ENCODE measurements at places on chromosomes 12 and 14.

DNA sequence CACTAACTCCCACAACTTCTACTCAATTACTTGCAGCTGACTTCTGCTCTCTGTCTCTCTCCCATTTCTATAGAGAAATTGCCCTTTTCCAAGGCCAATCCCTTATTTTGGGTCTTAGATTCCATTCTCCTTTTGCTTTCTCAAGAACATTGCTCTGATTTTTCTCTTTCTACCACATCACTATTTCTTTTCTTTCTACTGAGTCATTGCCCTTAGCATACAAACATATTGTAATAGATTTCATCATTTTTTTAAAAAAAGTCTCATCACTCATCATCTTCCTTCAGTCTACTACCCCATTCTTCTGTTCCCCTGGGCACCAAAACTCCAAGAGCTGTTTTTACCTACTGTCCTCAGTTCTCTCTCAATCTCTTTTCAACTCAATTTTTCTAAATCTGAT lies 4.4 kb upstream of the KCNA1 start:
- no peak for DNase-seq

DNA sequence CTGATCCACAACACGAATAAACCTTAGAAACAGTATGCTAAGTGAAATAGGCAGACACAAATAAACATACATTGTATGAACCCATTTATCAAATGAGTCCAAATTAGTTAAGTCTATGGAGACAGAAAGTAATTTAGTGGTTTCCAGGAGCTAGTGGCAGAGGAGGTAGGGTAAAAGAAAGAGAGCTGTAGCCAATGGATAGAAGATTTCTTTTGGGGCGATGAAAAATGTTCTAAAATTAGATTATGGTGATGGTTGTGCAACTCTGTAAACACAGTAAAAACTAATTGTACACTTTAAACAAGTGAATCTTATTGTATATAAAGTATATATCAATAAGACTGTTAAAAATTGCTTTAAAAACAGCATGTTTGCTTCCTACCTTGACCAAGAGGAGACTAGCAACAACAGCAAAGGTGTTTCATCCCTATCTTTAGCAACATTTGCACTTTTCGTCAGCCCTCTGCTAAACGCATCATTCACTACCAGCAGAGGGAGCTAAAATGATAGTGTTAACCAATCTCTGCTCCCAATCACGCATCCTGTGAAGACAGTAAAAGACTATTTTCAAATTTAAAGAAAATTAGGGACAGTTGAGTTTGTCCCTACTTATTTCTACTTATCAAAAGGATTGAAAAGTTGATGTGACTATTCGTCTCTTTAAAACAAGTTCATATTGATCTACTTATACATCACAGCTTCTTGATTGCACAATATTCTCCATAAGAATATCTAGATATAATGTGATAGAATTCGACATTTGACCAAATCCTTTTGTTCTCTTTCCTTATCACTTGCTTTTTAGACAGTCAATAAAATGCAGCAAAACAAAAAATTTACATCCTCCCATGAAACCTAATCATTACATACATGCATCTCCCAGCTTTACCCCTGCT lies 24.0 kb upstream of the LGR5 start:
- no peak for DNase-seq

- DNase-seq = no peak
These were observed 243.9 kb downstream of the DIO2 start for GRCh38 chr14:79967453-79967852.

- DNase-seq = no peak
These were observed 61.3 kb downstream of the DICER1 start for GRCh38 chr14:95095996-95096395.

GRCh38 chr14:91573894-91574837 lies 64.1 kb upstream of the PPP4R3A start:
- DNase-seq = peak; percentile 45

GRCh38 chr12:103462675-103463074 lies 33.1 kb downstream of the C12orf42 start:
- no peak for DNase-seq

- no peak for DNase-seq
These were observed 1197.5 kb downstream of the LRFN5 start for GRCh38 chr14:42804141-42804540.

GRCh38 chr12:12099102-12099501 lies 28.4 kb downstream of the BCL2L14 start:
- no peak for DNase-seq

- no peak for DNase-seq
These were observed 2.0 kb downstream of the SCFD1 start for GRCh38 chr14:30624132-30624423.

DNA sequence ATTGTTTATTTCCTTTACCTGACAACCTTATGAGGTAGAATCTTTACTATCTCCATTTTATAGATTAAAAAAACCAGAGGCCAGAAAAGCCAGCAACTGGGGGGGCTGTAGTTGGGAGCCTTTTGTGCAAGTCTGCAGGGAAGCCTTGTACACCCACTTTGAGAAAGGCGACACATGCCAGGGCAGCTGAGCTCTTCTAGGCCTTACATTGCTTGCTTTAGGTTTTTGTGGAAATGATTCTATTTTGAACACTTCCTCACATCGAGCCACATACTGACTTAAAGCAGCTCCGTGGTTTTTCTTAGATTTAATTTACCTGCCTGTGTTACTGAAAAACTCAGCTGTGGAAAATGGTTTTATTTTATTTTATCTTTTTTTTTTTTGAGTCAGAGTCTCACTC lies 34.6 kb downstream of the EP400 start:
- DNase-seq = no peak

Measured in 8988T (cell line).